ENCODE measurements at places on chromosomes 4 and X.

GRCh38 chrX:65772842-65773241 lies 105.4 kb downstream of the MSN start:
- DNase-seq: no peak

DNA sequence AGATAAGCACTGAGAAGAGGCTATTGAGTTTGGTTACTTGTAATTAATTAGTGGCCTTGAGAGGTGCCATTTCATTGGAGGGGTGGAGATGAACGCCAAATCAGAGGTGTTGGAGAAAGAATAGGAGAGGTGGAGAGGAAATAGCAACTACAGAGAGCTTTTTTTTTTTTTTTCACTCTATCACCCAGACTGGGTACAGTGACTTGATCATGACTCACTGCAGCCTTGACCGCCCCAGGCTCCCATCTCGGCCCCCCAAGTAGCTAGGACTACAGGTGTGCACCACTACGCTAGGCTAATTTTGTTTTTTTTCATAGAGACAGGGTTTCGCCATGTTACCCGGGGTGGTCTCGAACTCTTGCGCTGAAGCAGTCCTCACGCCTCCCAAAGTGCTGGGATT lies 5.2 kb downstream of the NHS start:
- DNase-seq: no peak

GRCh38 chrX:44651358-44651757 lies 108.7 kb upstream of the FUNDC1 start:
- DNase-seq: no peak

- DNase-seq: no peak
These were observed 555 bp upstream of the PGM2 start for GRCh38 chr4:37825968-37826294.

- no peak for DNase-seq
These were observed 107.1 kb upstream of the BMPR1B start for GRCh38 chr4:94650690-94651089.

- no peak for DNase-seq
These were observed 13.7 kb downstream of the SEPTIN11 start for GRCh38 chr4:76963131-76963750.

DNA sequence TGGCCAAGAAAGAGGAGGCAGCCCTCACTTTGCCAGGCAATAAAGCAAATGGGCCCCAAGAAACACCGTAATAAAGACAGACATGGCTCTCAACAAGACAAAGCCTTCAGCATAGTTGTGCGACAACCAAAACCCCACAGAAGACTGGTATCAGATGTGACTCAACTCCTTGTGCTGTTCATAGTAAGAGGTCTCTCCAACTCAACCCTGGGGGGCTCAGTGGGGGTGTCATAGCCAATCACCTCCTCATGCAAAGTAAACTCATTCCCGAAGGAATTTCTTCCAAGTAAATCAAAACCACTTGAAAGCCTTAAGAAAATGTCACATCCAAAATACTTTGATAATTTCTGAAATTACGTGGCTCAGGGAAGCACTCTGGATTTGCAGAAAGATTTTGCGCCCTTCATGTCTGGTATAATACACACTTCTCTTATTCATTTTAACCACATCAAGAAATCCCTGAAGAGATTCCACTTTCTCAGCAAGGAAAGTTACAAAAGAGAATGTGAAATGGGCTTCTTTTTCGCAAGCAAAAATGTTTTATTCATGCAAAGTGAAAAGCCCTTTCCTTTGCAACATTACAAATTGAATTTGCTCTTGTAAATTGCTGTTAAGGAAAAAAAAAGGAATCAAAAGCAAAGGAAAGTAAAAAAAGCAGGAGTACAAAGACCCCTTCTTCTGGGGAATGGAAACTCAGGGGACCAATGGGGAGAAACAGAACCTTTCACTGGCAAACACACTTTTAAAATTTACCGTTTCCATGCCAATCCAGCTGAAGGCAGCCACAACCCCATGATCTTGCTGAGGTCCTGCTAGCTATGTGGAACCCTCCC lies 137.4 kb downstream of the NSUN7 start:
- no peak for DNase-seq

GRCh38 chr4:104677116-104677515 lies 182.4 kb upstream of the CXXC4 start:
- no peak for DNase-seq

GRCh38 chr4:147733716-147734344 lies 1.9 kb downstream of the ARHGAP10 start:
- no peak for DNase-seq

- no peak for DNase-seq
These were observed 53.8 kb upstream of the CLCN4 start for GRCh38 chrX:10103023-10103422.

- DNase-seq: no peak
These were observed 1.2 kb downstream of the HHIP start for GRCh38 chr4:144647095-144647561.

GRCh38 chr4:20916106-20916505 lies 215.8 kb downstream of the PACRGL start:
- no peak for DNase-seq

DNA sequence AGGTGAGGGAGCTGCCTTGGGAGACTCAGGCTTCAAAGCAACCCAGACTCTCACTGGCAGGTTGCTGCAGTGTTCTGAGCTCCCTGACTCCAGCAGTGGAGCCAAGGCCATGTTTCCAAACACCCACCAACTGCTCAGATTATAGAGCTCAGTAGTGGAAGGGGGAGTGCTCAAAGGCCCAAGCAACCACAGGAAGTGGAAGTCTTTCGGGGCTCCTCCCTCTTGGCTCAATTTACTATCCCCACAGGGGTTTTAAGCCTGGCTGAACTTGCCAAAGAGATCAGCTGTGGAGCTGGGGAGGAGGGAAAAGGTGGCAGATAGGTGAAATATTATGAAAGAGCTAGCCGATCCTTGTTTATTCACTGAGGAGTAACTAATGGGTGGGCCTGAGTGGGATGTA lies 82.5 kb downstream of the HPRT1 start:
- DNase-seq: no peak

GRCh38 chr4:155592938-155593297 lies 73.7 kb upstream of the GUCY1A1 start:
- DNase-seq: no peak

DNA sequence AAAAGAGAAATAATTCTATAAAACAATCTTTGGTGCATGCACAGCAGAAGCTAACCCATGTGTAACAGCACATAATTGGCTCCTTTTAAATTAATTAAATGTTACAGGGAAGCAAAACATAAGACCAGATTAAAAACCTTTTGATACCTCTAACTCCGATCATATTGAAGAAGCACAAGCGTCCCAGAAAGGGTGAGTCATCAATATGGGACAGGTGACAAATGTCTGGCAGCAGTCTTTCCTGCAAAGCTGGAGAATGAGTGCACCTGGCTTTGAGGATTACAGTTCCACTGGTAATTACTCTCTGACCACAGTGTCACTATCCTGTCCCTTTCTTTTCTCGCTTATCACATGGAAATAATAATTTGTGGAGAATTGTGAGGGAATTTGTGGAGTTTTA lies 94.6 kb downstream of the FAM9B start:
- no peak for DNase-seq

- no peak for DNase-seq
These were observed 23.4 kb downstream of the ZFYVE28 start for GRCh38 chr4:2395038-2395437.

DNA sequence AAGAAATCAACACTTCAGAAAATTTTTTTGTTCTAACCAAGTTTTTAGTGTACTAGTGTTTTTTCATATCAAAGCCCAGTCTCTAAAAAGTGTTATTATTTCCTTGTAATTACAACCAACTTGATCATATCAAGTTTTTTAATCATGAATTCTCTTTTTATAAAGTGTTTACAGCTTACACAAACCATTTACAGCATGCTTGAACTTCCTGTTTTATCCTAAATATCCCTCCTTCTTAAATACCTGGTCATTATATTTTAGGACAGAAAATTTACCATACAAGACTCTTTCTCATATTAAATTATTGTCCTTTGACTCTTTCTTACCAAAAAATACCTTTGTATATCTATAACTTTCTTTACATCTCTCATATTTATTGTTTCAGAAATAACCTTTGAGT lies 89.4 kb upstream of the NPY2R start:
- no peak for DNase-seq

- no peak for DNase-seq
These were observed 195.6 kb upstream of the TACR3 start for GRCh38 chr4:103915224-103915869.

- no peak for DNase-seq
These were observed 107.7 kb upstream of the BCOR start for GRCh38 chrX:40205471-40205870.

DNA sequence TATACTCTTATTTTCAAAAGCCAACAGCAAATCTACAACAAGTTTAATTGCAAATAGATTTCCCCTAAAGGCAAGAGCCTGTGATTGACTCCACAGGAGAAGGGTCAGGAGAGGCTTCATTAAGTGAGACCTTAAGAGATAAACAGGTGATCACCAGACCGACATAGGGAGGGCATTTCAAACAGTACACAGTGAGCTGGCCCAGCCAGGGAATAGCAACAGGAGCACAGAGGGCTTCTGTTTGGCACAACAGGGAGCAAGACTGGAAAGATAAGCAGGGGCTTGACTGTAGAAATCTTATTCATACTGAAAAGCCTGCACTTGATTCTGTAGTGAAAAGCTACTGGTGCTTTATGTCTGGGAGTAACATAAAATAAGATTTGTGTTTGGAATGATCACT lies 3.9 kb downstream of the RUFY3 start:
- no peak for DNase-seq

DNA sequence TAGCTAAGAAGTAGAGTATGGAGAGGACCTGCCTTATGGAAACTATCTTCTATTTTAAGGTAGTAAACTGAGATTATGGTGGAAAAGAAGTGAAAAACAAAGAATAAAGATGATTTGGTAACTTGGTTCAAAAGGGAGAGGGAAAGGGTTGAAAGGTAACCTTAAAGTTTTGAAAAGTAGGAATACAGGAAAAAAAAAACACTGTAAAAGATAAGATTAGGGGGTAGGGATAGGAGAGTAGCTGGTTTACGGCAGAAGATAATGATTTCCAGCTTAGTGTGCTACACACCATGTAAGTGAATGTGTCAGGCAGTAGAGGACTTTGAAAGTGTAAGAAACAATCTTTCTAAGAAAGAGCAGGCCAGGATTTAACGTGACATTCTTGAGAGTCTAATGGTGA lies 35.3 kb downstream of the FAM13A start:
- DNase-seq: no peak

- DNase-seq: no peak
These were observed 1.6 kb downstream of the CXCL1 start for GRCh38 chr4:73870768-73871167.

DNA sequence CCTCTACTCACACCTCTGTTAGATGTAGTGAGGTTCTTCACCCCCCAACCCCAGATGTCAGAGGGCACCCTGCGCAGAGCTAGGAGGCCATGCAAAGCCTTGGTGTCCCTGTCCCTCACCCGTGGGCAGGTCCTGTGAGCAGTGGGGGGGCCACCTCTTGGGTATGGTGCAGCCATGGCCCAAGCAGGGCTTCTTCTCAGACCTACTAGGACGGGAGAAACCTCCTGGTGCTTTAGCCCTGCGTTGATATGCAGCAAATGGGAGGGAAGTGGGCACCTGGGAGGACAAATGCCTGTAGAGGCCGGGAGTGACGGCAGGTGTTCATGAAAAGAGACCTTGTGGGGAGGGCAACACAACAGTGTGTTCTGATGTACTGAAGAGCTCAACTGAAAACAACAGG lies 38.5 kb upstream of the MSANTD1 start:
- DNase-seq: peak; percentile 45
